Naive thymus-derived CD4-positive, alpha-beta T cell (primary cell): ENCODE measurements at places on chromosomes 2 and 18. TPM values are rescaled to one million over a fixed set of nuclear protein-coding genes. Genes with fewer than 3 reads are reported as not detected.

- no peak for DNase-seq
Observed at GRCh38 chr2:208320686-208321085, 54.6 kb downstream of the PIKFYVE start.

Gene POLR1A
- 5.1 TPM for polyA plus RNA-seq

- no peak for DNase-seq
Observed at GRCh38 chr2:39851251-39851650, 72.2 kb upstream of the THUMPD2 start.

DNA sequence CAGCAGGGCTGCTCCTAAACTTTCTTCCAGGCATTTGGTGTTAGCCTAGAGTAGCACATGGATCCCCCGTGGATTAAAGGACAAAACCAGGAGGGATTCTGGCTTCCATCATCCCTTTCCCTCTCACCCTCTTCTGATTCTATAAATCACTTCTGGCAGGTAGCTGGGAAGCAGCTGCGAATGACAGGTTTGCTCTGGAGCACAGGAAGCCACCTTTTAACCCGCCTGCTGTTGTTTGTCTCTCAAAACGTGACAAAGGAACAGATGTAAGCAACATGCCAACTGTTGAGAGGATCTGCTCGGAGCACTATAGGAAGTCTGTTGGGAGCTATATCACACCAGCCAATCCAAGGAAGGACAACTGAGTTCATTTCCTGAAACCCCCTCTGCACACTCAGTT, 101.9 kb downstream of the ACTR2 start:
- DNase-seq, result no peak

Gene ACMSD
- polyA plus RNA-seq, result not detected

Gene TTC21B
- polyA plus RNA-seq, result 10.0 TPM

- no peak for DNase-seq
Observed at GRCh38 chr2:96616535-96616934, 21.6 kb downstream of the KANSL3 start.

DNA sequence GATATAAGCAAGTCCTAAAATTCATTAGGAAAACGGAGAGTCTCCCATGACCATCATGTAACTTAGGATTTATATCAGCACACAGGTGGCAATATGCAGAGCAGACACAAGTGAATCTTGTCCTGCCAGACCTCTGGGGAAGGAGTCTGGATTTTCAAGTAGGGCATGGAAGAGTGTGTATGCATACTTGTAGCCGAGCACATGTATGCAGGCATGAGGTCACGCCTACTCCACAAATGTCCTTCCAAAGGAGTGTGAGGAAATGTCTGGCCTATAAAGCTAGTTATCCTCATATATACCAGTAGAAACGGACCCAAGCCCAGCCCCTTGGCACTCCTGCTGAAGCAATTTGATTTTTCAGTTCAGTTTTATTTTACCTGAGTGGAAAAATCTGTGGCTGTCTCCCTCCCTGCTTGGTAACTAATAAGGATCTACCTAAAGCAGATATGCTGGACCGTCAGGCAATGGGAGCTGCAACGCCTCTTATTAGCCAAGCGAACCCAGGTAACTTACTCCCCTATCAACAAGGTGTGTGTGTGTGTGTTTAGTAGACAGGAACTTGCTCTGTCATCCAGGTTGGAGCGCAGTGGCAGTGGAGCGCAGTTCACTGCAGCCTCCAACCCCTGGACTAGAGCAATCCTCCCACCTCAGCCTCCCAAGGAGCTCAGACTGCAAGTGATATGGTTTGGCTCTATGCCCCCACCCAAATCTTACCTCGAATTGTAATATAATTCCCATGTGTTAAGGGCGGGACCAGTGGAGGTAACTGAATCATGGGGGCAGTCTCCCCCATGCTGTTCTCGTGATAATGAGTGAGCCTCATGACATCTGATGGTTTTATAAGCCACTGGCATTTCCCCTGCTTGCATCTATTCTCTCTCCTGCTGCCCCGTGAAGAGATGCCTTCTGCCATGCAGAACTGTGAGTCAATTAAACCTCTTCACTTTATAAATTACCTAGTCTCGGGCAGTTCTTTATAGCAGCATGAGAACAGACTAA, 2.8 kb downstream of the STAT1 start:
- no peak for DNase-seq

DNA sequence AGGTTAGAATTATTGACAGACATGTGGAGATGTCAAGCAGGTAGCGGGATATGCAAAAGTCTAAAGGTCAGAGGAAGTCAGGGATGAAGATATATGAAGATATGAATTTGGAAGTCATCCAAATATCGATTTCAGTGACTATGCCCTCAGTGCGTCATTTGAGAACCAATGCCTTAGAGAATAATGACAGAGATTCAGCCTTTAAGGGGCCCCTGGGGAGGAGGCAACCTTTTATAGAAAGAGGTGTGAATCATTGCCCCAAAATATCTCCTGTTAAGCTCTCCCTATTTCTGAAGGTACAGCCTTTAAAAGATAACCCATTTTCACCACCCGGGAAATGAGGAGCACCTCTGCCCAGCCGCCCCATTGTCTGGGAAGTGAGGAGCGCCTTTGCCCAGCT, 223.4 kb downstream of the NCKAP5 start:
- no peak for DNase-seq

GRCh38 chr2:72734432-72734831, 91.4 kb downstream of the EXOC6B start:
- no peak for DNase-seq
